ENCODE measurements at places on chromosomes 5 and 9.

DNA sequence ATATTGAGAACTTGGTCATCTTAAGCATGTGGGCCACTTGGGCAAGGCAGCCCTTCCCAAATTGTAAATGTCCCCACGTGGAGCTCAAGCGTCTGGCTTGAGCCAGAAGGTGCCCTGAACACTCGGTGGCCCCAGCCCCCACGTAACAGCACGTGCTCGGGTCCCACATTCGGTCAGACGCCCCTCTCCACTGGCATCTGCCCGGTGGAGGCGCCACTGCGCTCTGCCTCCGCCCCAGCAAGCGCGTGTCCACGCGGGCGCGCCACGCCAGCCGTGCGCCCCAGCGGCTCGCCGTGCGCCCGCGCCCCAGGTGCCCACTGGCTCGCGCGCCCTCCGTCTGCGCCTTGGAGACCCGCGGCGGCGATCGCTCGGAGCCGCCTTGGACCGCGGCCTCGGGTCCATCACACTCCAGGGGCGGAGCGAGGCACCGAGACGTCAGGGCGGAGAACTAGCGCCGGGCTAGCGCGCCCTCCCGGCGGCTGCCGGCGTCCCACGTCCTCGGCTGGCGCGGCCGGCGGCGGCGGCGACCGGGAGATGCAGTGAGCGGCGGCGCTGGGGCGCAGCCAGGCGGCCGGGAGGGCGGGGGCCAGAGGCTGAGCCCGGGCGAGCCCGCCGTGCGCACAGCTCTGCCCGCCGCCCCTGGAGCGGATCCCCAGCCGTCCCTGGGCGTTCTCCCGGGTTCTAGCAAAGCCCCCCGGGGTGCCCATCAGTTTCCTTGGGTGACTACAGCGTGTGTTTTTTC is at the start of gene PALM2AKAP2:
Gene PALM2AKAP2, plus strand, starts transcription at position 488 of the 742 bp plus-strand sequence. CDS start 291 bp downstream, outside the sequence.
- DNase-seq: peak; percentile 51

- peak; percentile 23 for DNase-seq
Observed at GRCh38 chr5:74310386-74310785, 330.1 kb downstream of the ENC1 start.

DNA sequence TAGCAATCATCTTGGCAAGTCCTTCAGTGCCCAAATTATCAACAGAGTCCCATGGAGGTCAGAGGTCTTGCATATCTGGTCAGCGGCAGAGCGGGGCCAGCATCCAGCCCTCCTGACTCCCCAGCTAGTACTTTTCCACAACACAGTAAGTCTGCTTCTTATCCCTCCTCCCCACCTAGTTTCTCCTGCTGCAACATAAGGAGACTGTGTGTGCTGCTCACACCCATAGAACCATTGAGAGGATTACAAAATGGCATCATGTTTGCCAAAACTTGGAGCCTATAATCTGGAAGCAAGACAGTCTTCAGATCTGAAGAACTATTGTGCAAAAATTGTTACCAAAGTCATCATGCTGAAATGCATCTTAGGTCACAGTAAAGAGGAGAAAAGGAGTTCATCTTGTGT is 125.8 kb upstream of the ZNF366 start:
- no peak for DNase-seq

GRCh38 chr5:111513131-111513520 is 791 bp upstream of the STARD4 start:
- no peak for DNase-seq

DNA sequence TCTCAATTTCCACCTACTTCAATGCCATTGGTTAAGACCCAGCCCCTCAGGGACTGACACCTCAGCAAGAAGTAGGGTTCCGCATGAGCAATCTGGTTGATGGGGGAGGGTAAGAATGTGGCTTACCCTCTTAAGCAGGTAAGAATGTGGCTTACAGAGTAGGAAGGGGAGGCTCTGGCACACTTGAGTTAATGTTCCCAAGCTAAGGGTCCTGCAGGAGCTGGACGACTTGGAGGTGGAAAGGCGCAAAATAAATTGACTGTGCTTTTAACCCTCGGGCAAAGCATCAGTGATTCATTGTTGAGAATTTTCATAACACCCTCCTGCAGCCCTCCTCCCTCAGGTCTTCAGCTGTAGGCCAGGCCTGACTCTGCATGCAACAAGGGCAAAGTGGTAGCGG is 24.9 kb upstream of the ADRA1B start:
- DNase-seq: no peak

DNA sequence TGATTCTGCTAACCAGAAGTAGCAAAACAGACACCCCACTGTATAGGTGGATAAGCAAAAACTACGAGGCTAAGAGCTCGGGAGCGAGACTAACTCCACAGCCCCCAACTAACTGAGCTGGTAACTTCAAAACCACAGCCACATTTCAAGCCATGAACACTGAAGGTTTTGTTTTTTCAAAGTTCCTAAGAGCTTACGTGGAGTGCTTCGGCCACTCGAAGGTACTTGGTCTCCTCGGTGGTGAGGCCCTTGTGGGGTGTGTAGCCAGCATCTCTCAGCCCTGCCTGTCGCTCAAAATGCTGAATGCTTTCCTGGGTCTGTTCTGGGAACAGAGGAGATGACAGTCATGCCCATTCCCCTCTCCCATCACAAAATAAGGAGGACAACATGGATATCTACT is 11.1 kb downstream of the KIAA1191 start:
- DNase-seq: no peak

DNA sequence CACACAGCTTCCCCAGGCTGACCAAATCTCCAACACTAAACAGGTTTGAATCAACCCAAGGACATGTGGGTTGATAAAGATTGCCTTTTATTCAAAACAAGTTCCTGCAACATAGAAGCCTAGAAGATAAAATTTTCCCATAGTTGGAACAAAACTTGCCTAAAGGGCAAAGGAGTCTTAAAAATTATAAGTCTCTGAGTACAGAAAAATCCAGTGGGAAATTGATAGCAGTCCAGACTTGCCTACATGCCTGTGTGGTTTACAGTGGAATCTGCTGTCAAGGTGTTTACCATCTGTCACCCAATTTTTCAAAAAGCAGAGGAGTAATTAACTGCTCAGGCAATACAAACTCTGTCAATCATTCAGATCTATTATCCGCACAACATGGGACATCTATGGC is 168.2 kb downstream of the PPP2R2B start:
- DNase-seq: no peak

DNA sequence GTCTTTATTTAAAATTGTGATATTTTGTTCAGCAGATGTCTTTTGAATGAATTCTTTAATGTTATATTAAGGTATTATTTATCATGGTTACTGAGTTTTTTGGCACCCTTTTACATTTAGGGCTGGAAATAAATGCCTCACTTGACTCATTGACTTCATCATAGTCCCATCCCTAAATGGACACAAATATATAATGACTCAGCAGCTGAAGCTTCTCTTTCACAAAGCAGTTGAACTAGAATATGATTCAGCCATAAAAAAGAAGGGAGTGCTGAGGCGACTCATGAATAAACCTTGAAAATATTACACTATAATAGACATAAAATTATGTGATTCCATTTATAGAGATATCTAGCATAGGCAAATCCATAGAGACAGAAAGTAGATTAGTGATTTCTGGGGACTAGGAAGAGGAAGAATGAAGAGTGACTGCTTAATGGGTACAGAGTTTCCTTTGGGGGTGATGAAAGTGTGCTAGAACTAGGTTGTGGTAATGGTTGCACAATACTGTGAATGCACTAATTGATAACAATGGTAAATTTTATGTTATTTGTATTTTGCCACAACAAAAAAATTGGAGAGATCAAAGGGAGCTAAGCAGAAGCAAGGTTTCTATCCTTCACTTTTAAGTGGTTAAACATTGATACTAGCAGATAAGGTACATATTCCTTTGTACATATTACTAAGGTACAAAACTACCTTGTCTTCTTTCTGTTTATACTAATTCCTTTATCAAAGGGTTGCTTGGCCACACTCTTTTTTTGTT is 449.6 kb downstream of the NTRK2 start:
- DNase-seq: no peak

GRCh38 chr9:93190133-93190525 is 6.2 kb downstream of the WNK2 start:
- no peak for DNase-seq

DNA sequence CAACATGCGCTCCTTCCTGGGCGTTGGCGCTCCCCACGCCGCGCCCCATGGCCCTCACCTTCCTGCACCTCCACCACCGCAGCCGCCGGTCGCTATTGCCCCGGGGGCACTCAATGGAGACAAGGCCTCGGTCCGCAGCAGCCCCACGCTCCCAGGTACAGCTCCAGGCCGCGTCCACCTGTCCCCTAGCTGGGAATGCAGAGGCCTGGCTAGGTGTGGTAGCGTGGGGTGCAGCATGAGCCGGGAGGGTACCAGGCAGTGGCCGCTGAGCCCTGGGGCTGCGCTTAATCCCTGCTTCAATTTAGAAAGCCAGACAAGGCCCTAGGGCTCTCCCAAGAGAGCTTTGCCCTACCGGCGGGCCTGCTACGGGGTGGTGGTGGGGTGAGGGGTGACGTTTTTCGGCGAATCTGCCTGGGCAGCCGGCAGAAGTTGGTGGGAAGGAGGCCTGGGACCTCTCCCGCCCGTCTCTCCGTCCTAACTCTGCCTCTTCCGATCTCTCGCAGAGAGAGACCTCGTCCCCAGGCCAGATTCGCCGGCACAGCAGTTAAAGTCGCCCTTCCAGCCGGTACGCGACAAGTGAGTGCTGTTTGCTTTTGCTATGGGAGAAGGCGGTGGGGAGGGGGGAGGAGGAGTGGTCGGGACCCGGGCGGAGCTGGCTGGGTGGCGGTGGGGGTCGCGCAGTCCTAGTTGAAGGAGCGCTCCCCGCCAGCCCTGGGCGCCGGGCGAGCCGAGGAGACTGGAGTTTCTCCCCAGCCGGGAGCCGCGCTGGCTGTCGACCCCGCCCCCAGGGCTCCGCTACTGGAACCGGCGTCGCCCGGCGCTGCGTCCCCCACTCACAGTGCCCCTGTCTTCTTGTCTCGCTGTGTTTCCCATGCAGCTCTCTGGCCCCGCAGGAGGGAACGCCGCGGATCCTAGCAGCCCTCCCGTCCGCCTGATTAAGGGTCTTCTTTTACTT is 4.8 kb downstream of the IRX1 start:
- DNase-seq: no peak

GRCh38 chr5:125486634-125487033 is 740.2 kb upstream of the ZNF608 start:
- peak; percentile 88 for DNase-seq

DNA sequence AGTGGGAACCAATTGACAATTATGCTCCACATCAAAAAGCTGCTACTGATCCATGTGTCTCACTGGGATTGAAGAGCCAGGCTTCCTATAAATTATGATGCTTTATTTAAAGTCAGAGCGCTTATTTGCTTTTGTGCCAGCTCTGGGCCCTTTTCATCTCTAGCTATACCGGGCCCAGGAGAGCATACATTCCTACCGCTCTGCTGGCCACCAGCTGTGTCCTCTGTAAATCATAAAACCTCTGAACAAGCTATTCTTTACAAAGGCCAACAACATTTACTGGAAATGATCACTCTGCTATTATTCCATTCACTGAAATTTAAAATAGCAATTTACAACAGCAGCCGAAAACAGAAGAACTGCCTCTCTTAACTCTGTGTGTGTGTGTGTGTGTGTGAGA is 86.6 kb downstream of the ZNF608 start:
- DNase-seq: no peak

DNA sequence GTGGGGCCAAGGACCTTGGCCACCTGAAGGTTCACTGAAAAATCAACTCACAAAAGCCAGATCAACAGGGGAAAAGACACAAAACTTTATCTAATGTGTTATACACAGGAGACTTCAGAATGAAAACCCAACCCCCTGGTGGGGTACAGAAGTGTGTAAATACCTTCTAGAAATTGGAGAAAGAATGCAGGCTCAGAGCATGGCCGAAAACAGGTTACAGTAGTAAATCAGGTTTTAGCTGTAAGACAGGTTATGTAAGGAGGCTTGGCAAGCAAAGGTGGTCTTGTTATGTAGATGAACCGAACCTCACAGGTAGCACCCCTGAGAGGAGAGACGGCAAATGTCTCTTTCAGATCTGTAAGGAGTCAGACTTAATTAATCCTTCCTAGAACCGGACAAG is 10.0 kb downstream of the CEMIP2 start:
- DNase-seq: no peak

DNA sequence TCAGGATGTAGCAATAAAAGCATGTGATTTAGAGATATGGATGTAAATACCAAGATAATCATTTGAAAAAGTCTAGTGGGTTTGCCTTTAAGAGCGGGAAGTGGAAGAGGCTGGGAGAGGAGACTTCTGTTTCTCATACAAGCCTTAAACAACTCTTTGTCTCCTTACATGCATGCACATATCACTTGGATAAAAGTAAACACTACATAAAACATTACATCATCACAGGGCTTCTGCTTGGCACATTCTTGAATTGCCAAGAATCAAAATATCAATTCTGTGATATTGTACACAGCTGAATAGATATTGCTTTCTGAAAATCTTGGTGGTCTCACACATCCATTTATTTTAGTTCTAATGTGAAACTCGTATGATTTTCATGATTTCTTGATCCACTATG is 57.6 kb downstream of the FOXD1 start:
- DNase-seq: no peak

Measured in iris pigment epithelial cell (primary cell).